ENCODE measurements at places on chromosomes 2 and 18.

GRCh38 chr2:129113776-129114175 is 795.1 kb upstream of the HS6ST1 start:
- DNase-seq, result no peak

- DNase-seq, result no peak
These were observed 2.0 kb downstream of the OST4 start for GRCh38 chr2:27069436-27069835.

GRCh38 chr2:23526114-23526513 is 141.1 kb downstream of the KLHL29 start:
- DNase-seq, result no peak

DNA sequence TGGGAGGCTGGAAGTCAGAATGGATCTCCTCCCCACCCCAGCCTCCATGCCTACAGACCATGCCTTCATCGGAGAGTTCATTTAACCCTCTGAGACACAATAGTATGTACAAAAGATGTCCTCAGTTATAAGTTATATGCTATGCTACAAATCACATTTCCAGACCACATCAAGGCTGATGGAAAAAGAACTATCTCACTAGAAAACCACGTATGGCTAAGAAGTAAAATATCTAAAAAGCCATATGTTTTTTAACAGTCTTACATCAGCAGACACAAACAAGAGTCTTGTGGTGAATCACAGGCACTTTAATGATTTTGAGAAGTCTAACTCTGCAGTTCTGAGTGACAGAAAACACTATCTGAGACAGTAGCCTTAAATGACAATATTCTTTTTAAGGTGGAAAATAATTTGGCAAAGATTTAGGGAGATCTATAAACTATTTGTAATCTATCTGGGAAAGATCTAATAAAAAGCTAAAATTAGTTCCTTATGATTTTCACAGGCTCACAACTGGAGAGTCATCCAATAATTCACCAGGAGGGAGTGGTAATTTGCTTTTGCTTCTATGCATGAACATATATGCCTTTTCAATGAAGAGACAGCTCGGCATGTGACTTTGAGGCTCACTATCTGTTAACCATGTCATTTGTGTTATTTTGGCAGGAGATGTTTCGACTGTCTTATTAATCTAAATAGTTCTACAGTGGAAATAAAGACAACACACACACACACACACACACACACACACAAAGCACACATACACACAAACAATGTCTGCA is 197.5 kb downstream of the IRS1 start:
- DNase-seq, result no peak

DNA sequence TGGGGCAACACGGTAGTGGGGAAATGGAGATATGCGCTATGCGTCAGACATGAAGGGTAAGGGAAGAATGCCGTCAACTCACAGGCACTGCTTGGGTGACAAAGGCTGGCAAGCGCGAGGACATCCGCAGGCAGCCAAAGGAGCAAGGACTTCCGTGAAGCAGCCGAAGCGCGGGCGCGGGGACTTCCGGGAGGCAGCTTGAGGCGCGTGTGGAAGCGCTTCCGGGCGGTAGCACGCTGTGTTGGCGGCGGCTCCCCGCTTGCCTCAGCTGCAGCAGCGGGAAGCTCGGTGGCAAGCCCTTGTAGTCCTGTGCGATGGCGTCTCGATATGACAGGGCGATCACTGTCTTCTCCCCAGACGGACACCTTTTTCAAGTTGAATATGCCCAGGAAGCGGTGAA is at the start of gene PSMA8:
Gene PSMA8, plus strand, starts transcription at position 218 of the 400 bp plus-strand sequence. Its CDS starts 97 bp downstream, at position 315.
- DNase-seq, result no peak

DNA sequence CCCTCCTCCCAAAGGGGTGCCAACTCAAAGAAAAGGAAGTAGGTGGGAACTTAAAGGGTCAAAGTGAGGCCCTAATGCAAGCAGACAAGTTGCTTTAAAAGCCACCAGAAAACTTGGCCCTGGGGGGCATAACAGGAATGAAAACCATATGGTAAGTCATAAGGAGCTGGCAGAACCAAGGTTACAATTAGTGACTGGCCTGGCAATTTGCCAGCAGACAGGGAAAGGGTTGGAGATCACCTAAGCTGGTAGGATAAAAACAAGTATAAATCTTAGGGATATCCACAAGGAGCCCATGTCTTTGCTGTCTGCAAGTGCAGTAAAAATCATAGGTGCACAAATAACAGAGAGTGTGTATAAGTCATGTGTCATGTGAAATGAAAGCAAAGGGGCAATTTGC is 256.7 kb upstream of the LRRTM4 start:
- DNase-seq, result no peak

DNA sequence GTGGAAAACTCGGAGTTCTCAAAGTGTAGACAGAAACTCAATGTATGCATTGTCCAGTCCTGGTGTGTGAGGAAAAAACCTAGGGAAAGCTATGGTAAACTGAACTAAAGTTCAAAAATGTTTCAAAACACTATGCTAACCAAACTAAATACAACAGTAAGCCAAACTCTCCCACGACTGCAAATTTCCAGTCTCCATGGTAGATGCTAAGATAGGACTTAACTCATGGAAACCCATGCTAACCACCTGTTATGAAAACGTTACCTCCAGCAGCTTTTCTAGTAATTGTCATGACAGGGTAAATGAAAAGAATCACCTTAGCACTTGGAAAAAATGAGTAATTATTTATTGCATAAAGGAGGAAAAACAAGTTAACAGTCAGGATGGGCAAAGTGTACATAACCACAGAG is 135.7 kb upstream of the EPC2 start:
- DNase-seq, result no peak

- no peak for DNase-seq
These were observed 617.0 kb upstream of the CDH2 start for GRCh38 chr18:28793901-28794300.

DNA sequence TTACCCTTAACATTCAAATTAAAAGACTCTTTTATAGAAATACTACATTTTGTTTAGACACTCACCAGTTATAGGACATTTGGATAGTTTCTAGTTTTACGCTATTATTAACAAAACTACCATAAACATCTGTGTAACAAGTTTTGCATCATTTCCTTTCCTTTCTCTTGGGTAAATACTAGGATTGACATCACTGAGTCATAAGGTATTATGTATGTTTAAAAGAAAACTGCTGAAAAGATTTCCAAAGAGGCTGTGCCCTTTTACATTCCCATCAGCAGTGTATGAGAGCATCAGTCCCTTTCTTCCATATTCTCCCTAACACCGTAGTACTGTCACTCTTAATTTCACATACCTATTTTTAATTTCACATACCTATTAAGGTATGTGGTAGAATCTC is 130.6 kb downstream of the USP34 start:
- no peak for DNase-seq

- no peak for DNase-seq
These were observed 42.4 kb downstream of the LMAN2L start for GRCh38 chr2:96697476-96697875.

DNA sequence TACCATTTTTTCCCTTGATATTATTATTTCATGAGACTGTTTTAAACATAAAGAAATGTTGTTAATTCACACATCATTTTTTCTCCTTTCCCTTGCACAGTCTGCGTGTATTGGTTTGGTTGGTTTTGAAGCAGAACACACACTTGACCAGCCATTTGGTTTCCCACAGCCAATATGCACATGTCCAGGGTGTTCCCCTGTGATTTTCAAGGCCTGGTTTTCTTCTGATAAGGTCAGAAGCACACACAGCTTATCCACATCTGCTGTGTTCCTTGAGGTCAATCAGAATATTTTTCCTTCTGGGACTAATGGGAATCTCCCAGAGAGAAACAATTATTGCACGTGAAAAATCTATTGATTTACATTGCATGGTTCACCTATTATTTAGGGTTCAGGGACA is 103.2 kb upstream of the EFEMP1 start:
- DNase-seq, result no peak

DNA sequence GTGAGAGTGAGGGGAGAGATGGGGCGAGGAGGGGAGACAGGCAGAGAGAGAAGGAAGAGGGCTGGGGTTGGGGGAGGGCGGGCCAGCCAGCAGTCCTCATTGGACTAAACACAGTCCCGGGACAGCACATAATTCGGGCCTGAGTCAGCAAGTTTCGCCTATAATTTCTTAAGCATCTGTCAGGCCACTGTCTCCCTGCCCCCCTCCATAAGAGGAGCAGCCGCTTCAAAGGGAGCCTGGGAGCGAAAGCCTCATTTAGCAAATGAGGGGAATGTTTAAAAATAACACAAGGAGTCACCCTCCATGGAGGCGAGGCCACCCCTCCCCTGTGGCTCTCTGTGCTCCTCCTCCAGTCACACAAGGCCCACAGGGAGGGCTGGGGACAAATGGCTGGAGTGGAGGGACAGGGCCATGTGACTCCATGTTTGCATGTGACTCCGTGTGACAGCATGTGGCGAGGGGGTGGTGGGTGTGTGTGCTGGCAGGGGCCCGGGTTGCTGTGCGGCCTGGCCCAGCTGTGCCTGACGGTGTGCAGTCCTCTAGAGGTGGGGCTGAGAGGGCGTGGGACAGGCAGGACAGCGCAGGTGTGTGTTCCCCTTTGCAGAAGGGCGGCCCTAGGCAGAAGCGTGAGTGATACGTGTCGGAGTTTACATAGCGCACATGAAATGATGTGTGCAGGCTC is 162.4 kb downstream of the CELF4 start:
- DNase-seq, result no peak

DNA sequence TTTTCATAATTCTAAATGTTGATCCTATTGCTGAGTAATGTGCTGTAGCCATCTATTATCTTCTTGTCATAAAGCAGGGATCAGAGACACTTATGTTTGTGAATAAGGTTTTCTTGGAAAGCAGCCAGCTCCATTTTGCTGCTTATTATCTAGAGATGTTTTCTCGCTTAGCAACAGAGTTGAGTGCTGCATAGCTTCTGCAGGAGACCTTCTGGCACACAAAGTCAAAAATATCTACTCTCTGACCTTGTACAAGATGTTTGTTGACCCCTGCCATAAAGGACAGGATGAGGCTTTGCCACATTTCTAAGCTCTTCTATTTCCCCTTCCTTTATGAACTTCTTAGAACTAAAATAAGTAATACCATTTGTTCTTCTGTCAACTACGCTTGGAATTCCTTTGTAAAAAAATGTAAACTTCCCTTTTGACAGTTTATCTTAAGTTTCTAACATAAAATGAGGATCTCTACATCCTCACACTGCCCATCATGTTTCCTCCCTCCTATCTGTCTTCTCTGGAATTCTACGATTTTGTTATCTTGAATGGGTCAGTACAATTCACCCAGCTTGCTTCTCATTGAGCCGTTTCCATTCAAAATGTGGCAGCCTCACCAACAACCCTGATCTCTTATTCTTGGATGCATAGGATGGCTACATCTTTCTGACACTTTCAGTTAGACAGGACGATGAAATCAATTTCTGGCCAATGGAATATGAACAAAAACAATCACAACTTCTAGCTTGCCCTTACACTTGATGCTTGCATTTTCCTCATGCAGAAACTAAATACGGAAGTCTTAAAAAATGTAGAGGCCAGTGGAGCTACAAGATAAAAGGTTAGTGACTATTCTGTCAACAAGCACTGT is 1377.0 kb downstream of the SUCLG1 start:
- DNase-seq, result no peak

DNA sequence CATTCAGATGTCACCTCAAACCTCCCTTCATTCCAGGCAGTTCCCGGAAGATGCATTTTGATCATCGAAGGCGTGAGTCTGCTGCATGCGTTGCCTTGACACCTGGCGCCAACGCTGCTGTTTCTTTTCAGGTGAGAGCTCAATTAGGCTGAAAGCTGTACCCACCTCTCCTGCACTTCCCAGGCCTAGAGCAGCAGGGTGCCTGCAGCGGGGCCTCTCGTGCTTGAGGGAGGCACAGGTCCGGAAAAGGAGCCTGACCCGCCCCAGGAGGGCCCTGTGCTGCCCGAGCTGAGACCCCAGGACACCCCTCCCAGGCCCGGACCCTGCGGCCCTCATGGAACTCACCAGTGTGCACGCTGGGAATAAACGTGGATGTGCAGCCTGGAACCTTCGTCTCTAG is 31.4 kb upstream of the KCNG2 start:
- DNase-seq, result no peak

GRCh38 chr2:144382849-144383248 is 137.1 kb downstream of the ZEB2 start:
- no peak for DNase-seq

- DNase-seq, result no peak
These were observed 111.4 kb upstream of the GATA6 start for GRCh38 chr18:22057908-22058527.

DNA sequence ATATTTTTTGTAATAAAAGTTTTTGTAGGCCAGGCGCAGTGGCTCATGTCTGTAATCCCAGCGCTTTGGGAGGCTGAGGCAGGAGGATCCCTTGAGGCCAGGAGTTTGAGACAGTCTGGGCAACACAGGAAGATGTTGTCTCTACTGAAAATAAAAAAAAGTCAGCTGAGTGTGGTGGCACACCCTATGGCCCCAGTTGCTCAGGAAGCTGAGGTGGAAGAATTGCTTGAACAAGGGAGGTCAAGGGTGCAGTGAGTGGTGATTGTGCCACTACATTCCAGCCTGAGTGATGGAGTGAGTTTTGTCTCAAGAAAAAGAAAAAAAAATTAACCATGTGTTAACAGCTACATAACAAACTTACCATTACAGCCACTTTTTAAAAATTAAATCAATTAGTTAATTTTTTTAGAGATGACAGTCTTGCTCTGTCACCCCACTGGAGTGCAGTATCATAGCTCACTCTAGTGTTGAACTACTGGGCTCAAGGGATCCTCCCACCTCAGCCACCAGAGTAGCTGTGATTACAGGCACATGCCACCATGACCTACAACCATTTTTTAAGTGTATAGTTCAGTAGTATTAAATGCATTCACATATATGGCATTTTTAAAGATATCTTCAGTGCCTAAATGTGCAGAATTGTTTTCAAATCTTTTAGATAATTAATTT is 67.2 kb upstream of the ACYP2 start:
- no peak for DNase-seq

DNA sequence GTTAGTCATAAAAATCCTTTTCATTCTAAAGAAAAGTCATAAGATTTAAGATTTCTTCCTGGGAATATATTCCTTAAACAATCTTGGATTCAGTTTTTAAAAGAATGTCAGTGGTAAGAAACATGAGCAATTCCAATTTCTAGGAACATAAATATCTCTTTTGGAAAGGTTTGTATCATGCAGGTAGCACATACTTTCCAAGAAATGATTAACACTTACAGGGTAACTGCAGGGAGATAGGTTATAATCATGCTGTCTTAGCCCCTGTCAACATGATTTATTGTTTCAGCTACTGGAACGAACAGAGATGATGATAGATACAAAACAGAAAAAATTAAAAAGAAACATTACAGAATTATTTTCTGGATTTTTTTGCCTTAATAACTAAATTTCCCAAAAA is 1537.7 kb downstream of the LRP1B start:
- no peak for DNase-seq

- no peak for DNase-seq
These were observed 1.5 kb upstream of the SLC35G4 start for GRCh38 chr18:11607906-11608305.

GRCh38 chr2:112251271-112251670 is 3.6 kb downstream of the ZC3H8 start:
- DNase-seq, result no peak

GRCh38 chr18:28032177-28032576 is 144.8 kb downstream of the CDH2 start:
- no peak for DNase-seq

GRCh38 chr18:37282386-37283037 is 283.1 kb downstream of the CELF4 start:
- DNase-seq, result no peak

GRCh38 chr2:3827673-3828575 is 124.5 kb downstream of the DCDC2C start:
- DNase-seq, result peak; percentile 29
